ENCODE measurements at places on chromosomes 5 and 9.

- DNase-seq = no peak
Observed at GRCh38 chr5:32642276-32643002, 57.1 kb downstream of the SUB1 start.

GRCh38 chr5:104932431-104932830 is 1369.8 kb upstream of the NUDT12 start:
- DNase-seq = no peak

GRCh38 chr9:100602342-100602801 is 24.5 kb downstream of the CAVIN4 start:
- DNase-seq = no peak

- peak; percentile 42 for DNase-seq
Observed at GRCh38 chr9:22005021-22005701, 3.9 kb downstream of the CDKN2B start.

GRCh38 chr5:33921002-33921401 is 15.2 kb upstream of the RXFP3 start:
- no peak for DNase-seq

GRCh38 chr9:14188538-14188937 is 125.4 kb downstream of the NFIB start:
- no peak for DNase-seq

- DNase-seq = no peak
Observed at GRCh38 chr5:5291357-5291756, 131.1 kb upstream of the ICE1 start.

DNA sequence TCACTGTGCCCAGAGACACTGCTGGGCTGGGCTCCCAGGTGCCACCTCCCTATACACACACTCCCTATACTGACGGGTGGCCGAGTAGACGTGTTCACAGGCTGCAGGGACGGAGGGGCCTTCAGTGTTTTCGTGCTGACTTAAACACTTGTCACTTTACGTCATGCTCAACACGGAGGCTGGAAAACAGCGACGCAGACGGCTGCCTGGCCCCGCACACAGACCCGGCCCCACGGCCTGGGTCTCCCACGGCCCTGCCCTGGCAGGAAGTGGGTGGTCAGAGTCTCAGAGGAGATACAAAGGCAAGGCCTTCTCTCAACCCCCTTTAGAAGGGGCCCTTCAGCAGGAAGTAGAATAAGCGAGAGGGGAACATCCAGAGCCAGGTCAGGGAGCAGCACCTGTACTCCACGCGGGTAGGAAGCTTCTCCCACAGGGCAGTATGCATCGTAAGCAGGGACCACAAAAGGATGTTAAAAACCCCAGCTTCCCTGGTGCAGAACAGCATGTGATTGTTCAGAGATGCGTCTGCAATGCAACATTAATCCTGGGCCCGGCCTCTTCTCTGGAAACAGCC is 11.9 kb upstream of the TBC1D9B start:
- no peak for DNase-seq

- no peak for DNase-seq
Observed at GRCh38 chr5:52844885-52845284, 57.2 kb downstream of the ITGA1 start.

DNA sequence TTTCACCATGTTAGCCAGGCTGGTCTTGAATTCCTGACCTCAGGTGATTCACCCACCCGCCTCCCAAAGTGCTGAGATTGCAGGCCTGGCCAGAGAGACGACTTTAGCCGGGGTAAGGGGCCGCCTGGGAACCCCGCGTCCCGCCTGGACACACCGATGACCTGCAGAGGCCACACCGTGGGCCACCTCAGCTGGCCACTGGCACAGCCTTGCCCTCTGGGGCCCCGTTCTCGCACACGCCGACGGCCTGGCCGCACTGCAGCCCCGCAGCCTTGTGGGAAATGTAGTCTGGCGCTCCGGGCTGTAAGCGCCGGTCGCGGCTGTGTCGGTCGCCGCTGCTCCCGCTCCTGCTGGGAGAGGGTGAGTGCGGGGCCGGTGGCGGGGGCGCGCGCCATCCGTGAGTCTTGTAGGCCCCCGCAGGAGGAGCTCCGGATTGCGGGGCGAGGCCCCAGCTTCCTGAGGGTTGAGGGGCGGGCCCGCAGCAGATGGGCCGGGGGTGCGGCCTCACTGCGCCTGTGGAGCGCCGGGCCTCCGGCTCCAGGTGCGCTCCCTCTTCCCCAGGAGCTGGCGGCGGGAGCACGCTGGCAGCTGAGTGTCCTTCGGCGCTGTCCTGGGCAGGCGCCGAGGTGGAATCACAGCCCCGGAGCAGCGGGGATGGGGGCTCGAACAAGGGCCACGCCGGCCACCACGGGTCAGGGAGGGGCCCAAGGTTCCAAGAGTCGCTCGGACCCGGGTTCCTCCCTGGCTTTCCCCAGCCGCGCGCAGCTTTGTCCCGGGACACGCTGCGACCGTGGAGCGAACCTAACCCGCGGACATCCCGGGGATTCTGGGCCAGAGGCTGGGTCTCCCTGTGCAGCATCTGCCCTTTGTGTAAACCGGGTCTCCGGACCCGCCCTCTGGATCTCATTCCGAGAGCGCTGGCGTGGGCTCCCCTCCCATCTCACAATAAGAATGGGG is at the start of gene ZFP2:
ZFP2 (plus strand) TSS at position 299 of the 957 bp plus-strand sequence. CDS start 35,401 bp downstream, outside the sequence.
- DNase-seq = peak; percentile 20

DNA sequence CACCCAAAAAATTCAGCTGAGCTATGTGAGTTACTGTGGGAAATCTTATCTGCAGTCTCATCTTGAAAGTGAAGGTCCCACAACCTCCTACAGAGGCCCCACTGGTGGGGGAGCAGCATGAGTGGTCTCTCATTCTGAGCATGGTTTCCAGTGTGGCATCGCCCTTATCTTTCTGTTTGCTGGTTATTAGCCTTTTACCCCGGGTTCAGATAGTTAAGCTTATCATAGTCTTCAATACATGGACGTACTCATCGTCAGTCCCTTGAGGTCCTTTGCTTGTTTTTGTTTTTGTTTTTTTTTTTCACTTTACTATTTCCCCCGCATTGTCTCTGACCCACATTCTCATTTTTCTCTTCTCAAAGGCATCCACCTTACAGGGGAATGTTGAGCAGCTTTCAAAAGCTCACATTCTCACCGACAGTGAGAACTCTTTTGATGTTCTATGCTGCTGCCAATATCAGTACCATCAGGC is 7.7 kb upstream of the HAVCR2 start:
- no peak for DNase-seq

DNA sequence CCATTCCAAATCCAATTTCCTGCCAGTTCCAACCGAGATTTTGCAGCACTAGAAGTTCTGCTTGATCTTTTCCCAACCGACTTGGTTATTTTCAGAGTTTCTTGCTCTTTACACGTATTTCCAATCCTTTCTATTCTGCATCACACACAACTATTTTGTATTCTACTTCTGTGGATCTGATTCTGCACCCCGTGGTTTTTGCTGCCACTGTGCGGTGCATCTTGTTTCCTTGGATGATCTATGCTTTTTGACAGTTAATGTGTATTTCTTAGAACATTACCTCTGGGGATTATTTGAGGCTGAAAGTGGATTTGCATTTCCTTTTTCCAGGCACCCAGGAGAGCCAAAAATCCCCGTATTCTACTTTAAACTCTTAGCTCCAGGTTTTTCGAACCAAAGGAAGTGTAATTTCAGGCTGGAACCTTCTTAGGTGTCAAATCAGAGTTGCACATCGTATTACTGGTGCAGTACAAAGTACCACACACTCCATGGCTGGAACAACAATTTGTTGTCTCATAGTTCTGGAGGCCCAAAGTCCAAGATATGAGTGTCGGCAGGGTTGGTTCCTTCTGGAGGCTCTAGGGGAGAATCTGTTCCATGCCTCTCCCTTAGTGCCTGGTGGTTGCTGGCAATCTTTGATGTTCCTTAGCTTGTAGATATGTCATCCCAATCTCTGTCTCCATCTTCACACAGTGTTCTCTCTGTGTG is 14.7 kb upstream of the SARDH start:
- DNase-seq = no peak

GRCh38 chr9:22316645-22317044 is 130.0 kb upstream of the DMRTA1 start:
- no peak for DNase-seq

DNA sequence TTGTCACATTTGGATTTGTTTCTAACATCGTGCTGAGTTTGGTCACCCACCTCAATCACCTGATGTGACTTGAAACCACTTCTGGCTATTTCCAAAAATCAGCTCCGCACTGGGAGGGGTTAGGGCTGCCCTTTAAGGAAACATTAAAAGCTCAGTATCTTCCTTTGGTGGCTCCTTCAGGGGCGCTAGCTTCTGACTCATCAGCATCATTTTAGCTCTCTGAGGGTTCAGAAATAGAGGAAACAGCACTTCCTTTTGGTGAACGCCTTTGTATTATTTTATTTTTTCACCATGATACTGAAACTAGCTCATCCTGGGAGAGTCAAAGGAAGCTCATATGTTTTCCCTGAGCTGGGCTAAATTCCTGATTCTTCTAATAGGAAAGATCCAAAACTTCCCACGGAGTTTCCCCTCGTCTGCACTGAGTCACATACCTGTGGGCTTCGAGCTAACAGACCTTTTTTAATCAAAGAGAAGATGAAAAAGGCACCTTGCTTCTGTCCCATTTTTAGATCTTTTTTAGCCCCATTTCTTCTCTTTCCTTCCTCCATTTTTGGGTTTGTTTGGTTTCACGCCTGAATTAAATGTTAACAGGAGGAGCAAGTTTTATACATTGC is 48.2 kb downstream of the ROPN1L start:
- peak; percentile 29 for DNase-seq

DNA sequence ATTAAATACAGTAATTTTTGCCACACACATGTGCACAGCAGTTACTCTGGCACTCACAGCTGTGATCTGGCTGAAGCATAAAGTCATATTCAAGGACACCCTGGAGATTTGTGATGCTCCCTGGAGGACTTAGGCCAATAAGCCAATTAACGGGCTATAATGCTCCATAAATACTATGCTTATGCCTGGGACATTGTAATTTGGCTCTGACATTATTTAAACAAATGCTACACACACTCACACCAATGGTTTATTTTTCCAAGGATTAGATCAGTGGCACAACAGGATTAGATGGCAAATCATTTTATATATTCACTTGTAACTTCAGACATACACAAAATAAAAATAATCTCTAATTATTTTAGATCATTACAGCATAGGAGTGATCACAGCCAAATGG is 111.2 kb downstream of the LMNB1 start:
- DNase-seq = no peak

GRCh38 chr9:127707766-127708165 is 978 bp downstream of the CFAP157 start:
- peak; percentile 71 for DNase-seq

DNA sequence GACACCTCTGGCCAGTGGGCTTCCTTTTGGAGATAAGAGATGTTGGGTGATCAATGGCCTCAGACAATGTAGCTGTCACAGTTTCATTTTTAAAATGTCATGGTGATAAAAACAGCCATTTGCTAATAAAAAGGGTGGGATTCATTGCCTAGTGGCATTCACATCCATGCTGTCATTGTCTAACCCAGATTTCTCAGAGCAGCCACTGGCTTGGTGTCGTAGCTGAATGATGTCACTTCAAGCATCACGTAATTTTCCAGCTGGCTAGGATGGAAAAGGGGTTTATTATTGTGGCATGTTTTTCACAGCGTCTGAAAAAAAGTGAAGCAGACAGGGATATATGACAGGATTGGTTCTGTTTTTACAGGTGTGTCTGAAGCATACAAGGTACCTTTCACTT is 184.7 kb downstream of the AOPEP start:
- DNase-seq = no peak
